ENCODE measurements at places on chromosomes 7 and 10. TPM values are rescaled to one million over a fixed set of nuclear protein-coding genes. Genes with fewer than 3 reads are reported as not detected.

DNA sequence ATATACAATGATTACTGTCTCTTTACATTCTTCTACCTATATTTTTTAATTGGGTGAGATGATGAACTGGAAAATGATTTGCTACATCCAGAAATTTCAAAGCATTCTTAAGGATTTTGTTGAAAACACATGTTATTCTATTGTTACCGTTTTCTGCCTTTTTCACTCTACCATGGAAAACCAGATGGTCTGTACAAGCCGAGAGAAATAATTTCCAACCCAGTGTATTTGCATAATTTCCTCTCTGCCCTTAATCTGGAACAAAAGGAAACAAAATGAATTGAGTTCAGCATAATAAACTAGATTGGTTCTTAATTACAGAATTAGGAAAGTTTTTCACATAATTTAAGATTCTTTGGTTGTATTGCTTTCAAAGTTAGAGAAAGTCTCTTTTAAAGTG is 211.2 kb downstream of the CACNB2 start:
- no peak for DNase-seq

DNA sequence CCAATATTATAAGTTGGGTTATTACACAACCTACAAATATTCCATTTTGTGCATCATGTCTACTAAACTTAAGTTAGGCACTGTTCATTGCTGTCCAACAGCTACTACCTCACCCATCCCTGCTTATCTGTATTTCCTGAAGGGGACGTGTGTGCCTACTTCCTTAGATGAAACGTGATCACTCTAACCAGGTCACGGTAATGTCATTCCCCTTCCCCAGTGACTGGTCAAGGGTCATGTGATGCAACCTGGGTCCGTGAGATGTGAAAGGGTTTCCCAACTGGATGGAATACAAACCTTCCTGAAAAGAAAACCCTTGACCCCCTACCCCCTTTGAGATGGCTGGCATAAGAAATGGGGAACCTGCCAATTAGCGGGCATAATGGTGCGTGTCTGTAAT is 1.6 kb upstream of the NSMCE4A start:
- DNase-seq = no peak

- no peak for DNase-seq
Observed at GRCh38 chr7:73577627-73578341, 595 bp downstream of the TBL2 start.

DNA sequence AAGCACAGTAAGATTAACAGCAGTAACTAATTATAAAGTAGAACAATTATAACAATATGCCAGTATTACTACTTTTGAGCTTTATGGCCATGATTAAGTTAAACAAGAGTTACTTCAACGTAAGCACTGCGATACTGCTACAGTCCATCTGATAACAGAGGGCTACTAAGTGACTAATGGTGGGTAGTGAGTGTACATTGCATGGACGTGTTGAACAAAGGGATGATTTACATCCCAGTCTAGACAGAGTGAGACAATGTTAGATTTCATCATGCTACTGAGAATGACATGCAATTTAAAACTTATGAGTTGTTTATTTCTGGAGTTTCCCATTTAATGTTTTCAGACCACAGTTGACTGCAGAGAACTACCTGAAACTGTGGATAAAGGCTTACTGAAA is 45.6 kb downstream of the TPST1 start:
- no peak for DNase-seq

DNA sequence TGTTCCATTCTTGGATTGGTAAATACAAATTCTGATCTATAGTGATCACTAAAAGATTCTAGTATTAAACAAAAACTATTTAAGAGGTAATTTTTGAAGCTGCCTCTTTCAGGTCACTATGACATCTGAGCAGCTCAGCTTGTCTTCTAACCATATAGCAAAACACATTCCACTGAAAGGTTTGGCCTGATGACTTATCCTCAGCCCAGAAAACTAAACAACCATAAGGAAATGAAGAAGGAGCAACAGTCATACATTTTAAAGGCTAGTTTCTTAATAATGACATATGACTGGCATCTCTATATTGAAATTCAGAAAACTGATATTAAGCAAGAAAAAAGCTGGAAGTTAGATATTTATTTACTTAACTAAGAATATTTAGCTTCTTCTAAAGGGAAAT is 24.6 kb downstream of the NT5C2 start:
- DNase-seq = no peak

GRCh38 chr7:106915873-106916272 is 50.8 kb downstream of the PIK3CG start:
- DNase-seq = no peak

DNA sequence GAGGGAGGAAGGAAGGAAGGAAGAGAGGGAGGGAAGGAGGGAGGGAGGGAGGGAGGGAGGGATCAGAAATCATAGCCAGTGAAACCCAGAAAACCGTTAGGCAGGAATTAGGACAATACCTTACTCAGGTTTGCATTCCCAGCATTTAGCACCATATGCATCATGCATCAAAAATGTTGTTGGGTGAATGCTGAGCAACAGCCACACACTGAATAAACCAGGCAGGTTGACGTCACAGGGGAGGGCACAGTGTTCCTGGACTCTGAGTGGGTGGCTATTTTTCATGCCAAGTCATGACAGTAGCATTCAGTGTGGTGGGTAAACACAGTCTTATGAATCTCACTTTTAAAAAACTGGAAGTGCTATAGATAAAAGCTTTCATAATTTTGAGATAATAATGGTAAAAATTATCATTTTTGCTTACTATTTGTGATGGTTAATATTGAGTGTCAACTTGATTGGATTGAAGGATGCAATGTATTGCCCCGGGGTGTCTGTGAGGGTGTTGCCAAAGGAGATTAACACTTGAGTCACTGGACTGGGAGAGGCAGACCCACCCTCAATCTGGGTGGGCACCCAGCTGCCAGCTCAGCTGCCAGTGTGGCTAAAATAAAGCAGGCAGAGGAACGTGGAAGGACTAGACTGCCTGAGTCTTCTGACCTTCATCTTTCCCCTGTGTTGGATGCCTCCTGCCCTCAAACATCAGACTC is 199.1 kb upstream of the PRKCQ start:
- DNase-seq = no peak

Gene LIPM
- not detected for total RNA-seq

Gene TMEM176B
- total RNA-seq = 122 TPM

Gene MEIG1
- not detected for total RNA-seq

Gene WEE2
- total RNA-seq = 0.79 TPM

Data from omental fat pad (tissue), 4 donors.